Activated naive CD4-positive, alpha-beta T cell treated with anti-CD3 and anti-CD28 coated beads, Interleukin-2, amount 50 U/mL, for 72 hours (primary cell): ENCODE measurements at places on chromosomes 11 and 22. TPM values are rescaled to one million over a fixed set of nuclear protein-coding genes. Genes with fewer than 3 reads are reported as not detected.

FEN1 gene
- total RNA-seq, result 80.5 TPM

RIMBP3B gene
- 0.07 TPM for total RNA-seq

THY1 gene
- total RNA-seq, result not detected

RBM4 gene
- 132 TPM for total RNA-seq

CARD16 gene
- total RNA-seq, result 11.1 TPM

APIP gene
- total RNA-seq, result 30.1 TPM

CFAP300 gene
- total RNA-seq, result not detected

BATF2 gene
- total RNA-seq, result not detected

DDTL gene
- 2.8 TPM for total RNA-seq

KRTAP5-9 gene
- not detected for total RNA-seq

C11orf58 gene
- 125 TPM for total RNA-seq
